ENCODE measurements at places on chromosomes 1 and 21.

DNA sequence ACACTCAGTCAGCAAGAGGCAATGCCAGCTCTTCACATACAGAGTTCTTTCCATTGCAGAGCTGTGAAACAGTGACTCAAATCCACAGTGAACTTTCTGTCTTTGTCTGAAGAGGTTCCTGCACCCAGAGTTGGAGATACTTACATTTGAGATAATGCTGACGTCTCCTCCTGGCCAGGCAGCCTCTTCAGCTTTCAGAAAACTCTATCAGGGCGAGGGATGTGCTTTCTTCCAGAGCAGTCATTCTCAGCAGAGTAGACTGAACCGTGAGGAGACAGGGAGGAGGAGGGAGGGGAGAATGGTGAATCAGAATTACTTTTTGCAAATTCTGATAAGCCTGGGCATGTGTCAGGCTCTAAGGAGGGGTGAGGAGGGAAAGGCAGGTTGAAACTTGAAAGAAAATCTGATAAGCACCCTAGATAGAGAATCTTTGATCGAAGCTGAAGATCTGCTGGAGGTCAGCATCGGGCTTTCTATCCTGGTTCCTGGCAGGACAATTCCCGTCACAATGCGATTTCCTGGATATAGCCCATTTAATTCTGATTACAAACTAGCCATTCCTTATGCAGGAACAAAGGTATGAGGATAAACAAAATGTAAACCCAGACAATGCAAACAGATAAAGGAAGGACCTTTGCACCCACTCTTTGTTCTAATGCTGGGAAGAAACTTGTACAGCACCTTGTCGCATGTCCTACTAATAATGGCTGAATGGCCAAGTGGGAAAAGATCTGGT is 18.9 kb upstream of the NID1 start:
- no peak for DNase-seq

DNA sequence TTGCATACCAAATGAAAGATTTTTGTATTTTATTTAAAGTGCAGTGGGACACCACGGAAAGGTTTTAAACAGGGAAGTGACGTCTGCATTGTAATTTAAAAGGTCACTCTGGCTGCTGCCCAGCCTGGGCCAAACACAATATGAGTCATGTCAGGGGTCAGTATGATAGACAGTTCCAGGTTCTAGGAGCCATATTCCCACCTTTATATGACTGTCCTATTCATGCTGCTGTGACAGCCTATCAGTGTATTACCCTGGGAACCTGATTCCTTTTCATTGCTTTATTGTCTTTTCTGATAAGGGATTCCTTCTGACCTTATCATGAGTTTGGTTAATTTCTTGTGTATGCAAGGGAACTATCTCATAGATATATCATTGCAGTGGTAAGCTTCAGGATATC is 5.3 kb downstream of the VANGL1 start:
- DNase-seq = no peak

DNA sequence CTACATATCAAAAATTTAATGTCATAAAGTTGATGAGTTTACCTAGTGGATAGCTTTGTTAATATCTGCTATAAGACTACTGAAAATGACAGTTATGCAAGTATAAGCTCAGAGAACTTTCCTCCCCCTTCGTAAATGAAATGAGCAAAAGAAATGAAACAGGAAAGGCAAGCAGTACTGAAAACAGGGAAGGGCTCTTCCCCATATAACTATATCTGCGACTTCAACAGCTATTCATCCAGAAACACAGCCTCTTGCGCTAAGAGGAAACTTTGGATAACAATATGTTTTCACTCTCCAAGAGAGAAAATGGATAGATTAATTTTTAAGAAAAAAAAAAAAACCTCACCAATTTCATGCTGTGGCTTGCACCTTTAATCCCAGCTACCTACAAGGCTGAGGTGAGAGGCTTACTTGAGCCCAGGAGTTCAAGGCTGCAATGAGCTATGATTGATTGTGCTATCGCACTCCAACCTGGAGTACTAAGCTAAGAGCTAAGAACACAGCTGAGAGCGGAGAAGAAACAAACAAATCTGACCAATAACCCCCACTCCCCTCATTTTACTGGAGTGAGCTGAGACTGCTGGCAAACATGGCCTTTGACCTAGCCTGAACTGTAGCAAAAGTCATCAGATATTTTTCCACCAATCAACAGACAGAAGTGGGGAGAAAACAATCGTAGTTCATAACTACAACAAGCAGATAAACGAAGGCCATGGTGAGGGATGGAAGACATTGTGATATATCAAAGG is 29.0 kb downstream of the METTL18 start:
- DNase-seq = no peak

GRCh38 chr1:172845371-172845770 is 186.5 kb downstream of the FASLG start:
- DNase-seq = no peak

- DNase-seq = no peak
These were observed 170.4 kb downstream of the VAV3 start for GRCh38 chr1:107794571-107794970.

GRCh38 chr1:27258598-27258997 is 24.2 kb downstream of the WDTC1 start:
- no peak for DNase-seq

DNA sequence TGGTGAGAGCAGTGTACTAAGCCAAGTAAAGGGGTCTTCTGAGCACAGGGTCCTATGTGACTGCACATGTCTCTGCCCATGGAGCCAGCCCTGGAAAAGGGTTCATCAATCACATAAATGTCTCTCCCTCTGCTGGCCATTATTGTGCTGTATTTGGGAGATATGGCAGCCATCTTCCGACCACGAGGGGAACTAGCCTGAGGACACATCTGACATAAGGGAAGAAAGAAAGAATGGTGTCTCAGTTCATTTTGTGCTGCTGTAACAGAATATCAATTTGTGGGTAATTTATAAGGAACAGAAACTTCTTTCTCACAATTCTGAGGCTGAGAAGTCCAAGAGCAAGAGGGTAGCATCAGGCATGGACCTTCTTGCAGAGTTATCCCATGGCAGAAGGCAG is 55.1 kb upstream of the GJA5 start:
- DNase-seq = no peak

GRCh38 chr1:96927125-96927524 is 205.5 kb downstream of the PTBP2 start:
- DNase-seq = no peak

GRCh38 chr1:32361308-32361673 is 994 bp downstream of the FAM229A start:
- DNase-seq = no peak

DNA sequence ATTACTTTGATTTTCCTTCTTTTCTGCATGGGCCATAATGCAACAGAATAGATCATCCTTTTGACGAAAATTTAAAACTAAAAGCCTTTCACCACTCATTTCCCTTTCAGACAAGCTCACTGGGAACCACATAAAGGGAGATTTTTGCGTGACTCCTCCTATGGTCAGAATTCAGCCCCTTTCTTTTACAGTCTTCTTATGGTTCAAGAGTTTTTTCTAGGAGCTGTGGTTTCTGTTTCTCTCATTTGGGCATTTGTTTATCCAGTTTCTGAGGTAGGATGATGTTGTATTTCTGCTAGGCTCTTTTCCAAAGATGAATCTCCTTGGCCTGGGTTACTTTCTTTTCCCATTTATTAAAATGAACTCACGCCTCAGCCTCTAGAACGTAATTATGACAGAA is 16.9 kb downstream of the RGS1 start:
- DNase-seq = no peak

GRCh38 chr1:36155408-36156328 is at the start of gene MAP7D1:
Gene MAP7D1 (plus strand): TSS chr1:36156160. CDS start chr1:36156418, 258 bp downstream.
- peak; percentile 82 for DNase-seq

- DNase-seq = no peak
These were observed 75.2 kb downstream of the FMO4 start for GRCh38 chr1:171389171-171389570.

DNA sequence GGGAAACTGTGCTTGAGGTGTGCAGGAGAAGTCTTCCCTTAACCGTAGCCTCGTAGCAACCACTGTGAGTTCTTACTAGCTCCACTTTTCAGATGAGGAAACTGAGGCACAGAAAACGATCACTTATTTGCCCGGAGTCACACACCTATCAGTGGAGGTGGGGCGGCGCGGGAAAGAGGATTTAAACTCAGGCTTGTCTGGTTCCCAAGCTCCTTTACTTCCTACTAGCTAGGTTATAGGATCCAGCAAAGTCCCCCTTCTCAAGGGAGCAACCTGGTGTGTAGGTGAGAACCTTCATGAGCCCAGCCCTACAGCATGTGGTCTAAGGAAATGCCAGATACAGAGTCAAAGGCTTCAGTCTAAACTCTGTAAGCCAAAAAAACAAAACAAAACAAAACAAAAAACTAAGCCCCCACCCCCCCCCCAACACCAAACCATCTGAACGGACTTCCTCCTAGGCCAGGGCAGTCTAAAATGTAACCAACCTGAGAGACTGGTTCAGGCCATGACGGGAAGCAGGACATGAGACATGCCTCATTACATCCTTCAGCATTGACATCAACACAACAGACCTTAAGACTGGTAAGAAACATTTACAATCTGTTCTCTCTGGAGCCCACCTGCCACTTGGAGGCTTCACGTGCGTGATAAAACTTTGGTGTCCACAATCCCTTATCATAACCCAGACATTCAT is 709 bp upstream of the FBXO42 start:
- DNase-seq = peak; percentile 61

- DNase-seq = no peak
These were observed 101.1 kb downstream of the CDC7 start for GRCh38 chr1:91601554-91602376.

GRCh38 chr1:220761688-220762427 is 13.7 kb downstream of the MTARC2 start:
- DNase-seq = no peak

GRCh38 chr1:155925506-155925905 is 8.7 kb downstream of the KHDC4 start:
- DNase-seq = no peak

DNA sequence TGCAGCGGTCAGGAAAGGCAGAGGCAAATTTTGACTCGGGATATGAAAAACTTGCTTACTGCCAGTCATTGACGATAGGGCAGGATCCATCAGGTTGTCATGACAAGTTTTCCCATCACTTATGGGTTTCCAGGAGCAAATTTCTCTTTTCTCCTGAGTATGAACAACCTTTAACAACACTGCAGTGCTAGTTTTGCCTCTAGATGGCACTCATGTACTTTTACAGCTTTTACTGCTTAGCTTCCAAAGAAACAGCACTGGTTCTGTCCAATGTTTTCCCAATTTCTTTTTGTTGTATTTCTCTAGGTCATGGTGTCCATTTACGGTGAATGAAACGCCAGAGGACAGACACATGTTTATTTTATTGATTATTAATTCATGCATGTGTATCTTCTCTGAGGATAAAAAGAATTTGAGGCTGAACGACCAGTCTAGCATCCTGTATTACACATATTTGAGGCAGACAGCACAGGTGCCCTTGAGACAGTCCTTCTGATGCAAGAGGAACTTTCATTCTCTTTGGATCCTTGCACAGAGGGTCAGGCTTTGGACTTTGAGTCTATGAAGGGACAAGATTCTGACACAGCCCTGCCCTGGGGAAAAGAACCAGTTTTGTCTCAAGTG is 112.3 kb upstream of the TRABD2B start:
- peak; percentile 49 for DNase-seq

- DNase-seq = no peak
These were observed 80.9 kb downstream of the TLR5 start for GRCh38 chr1:223062177-223062576.

DNA sequence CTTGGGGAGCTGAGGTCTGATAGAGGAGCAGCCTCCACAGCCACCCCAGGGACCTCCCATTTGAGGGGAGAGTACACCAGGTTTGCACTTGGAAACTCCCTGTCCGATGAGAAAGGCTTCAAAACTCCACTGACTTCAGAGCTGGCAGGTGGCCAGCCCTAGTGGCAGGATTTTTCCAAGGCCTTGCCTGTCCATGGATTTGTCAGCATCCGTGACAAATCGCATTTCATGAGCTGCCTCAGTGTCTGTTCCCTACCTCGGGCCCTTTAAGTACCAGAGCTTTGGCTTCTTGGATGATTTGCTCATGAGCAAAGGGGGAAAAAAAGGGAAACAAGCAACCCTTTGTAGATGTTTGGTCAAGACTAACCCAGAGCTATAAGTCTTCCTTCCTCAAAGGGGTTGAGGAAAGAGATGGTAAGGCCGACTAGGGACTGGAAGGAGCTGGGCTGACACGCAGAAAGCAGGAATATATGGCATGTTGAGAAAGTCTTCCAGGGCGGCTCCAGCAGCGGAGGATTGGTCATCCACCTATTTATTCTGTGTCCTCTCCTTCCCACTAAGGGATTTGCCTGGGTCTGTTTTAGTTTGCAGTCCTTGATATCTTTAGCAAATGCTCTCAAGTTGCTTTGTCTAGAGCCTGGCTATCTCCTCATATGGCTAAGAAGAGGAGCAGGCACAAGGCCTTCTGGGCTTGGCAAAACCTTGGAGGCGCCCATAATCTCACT is 2.7 kb upstream of the HSPG2 start:
- DNase-seq = no peak

DNA sequence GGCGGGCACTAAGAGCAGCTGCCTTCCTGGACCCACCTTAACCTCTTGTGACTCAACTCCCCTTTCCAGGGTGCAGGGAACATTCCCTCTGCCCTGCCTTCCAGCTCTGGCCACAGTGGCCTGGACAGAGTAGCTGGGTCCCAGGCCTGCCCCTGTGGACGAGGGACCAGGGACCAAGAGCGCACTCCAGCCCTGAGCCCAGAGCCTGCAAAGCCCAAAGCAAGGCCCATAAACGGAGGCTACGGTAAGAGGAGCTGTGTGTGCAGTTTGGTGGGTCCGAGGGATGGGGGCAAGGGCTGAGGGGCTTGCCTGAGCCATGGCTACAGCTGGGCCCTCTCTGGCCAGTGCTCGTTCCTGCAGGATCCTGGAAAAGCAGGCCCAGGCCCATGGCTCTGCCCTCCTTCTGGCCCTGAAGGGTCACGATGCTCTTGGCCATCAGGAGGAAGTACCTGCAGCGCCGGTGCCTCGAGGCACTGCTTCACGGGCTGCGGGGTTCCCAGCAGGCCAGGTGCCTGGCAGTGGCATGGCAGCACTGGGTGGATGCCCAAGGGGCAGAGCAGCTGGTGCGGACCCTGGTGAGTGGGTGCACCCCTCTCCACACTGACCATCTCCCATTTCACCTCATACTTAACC is 17.8 kb downstream of the MTHFR start:
- no peak for DNase-seq

DNA sequence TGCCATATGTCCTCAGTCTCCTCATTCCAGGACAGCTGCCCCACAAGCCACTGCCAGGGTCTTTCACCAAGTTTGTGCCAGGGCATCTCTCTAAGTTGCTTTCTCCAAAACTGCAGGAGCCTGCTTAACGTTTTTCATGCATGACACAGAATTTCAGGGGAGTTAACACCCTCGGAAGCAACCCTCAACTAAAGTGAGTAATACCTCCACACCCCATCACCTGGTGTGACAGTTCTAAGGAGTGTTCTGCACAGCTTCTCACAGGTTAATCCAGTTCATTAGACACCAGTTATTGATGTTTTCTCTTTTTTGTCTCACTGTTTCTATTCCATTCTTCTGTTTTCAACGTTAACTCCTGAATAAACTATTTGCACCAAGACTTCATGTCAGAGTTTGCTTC is 115.0 kb downstream of the BACH1 start:
- DNase-seq = no peak

GRCh38 chr1:240258910-240259309 is 167.2 kb downstream of the FMN2 start:
- DNase-seq = no peak
